ENCODE measurements at places on chromosomes 1 and 21. TPM values are rescaled to one million over a fixed set of nuclear protein-coding genes. Genes with fewer than 3 reads are reported as not detected.

ZSWIM5 gene
- 0.07 TPM for polyA plus RNA-seq

PPIAL4G gene
- not detected for polyA plus RNA-seq

RAVER2 gene
- 10.0 TPM for polyA plus RNA-seq

CACNA1E gene
- polyA plus RNA-seq: not detected

TBX15 gene
- polyA plus RNA-seq: 0.02 TPM

LCE2A gene
- not detected for polyA plus RNA-seq

SERINC2 gene
- 15.5 TPM for polyA plus RNA-seq

CD1B gene
- polyA plus RNA-seq: not detected

MROH7 gene
- polyA plus RNA-seq: 0.51 TPM

SERPINC1 gene
- polyA plus RNA-seq: 0.08 TPM

HES2 gene
- 0.03 TPM for polyA plus RNA-seq
